ENCODE measurements at places on chromosomes 4 and X.

DNA sequence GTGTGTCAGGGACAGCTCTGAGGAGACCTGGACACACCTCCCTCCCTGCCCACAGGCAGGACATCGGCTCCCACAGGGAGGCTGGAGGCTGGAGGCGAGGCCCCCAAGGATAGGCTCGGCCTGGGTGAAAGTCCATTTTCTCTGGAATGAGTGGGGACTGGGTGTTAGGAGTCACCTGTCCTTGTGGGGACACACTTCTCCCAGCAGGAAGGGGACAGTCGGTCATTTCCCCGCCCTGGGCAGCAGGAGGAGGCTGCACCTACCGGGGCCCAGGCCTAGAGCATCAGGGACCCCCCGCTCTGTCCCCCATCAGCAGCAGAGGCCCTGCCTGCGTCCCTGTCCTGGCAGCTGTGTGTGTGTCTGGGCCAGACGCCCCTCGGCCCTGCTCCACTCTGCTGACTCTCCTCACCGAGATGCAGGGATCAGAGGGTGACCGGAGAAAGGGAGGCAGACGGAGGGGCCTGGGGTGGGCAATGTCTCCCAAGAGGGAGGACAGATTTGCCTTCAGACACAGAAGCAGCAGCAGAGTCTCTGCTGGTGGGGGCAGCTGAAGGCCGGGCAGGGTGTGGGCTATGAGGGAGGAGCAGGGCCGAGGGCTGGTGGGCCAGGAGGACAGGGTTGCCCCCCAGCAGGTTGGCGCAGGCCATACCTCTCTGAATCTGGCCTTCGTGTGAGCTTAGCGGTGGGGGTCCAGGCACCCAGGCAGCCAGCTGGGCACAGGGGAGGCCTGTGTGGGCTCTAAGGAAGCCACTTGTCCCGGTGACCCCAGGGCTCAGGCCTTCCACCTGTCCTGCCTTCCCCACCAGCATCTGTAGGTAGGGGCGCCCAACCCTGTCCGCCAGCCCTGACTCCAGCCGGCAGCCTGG is 125.7 kb upstream of the NKX1-1 start:
- no peak for DNase-seq

DNA sequence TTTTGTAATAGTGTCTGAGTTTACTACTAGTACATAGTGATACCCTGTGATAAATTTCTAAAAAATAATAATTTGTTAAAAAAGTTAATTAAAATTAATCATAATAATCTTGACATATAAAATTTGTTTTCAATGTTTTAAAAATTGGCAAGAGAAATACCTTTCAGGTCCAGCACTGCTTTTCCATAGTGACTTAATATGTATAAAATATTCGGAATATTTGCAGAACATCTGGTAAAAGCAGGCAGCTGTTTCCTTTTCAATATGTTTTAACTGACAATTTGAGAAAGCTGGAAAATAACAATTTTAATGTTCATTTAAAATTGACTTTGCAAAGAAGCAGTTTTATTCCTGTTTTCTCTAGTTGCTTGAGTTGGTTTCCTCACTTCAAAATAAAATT is 17.6 kb upstream of the GK2 start:
- no peak for DNase-seq

GRCh38 chrX:11080741-11081305 is 30.3 kb upstream of the HCCS start:
- DNase-seq = no peak

DNA sequence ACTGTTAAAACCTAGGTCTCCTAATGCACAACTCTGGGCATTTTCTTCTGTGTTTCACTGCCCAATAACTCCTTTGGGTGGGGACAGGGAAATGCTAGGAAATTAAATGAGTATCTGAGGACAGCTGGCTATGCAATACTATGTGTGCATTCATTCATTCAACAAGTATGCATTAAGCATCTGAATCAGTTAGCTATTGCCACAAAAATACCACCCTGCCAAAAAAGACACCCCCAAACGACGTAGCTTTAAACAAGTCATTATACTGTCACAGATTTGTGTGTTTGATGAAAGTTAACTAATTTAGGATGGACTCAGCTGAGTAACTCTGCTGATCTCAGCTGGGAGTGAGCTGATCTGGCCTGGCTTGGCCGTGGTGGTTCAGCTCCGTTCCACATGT is 29.8 kb upstream of the PTCHD1 start:
- DNase-seq = no peak

DNA sequence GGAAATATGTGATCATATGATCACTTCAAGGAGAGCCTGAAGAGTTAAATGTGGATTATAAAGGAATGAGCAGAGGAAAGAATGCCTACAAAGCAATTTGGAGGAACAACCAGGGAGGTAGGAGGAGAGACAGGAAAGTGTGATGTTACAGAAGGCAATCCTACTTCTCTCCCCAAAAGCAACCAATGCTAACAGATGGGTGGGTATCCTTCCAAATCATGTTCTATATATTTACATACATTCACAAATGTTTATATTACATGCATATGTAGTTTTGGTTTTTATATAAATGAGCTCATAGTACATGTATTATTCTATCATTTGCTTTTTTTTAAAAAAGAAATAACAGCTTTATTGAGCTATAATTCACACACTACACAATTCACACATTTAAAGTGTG is 56.0 kb downstream of the ZCCHC12 start:
- no peak for DNase-seq

DNA sequence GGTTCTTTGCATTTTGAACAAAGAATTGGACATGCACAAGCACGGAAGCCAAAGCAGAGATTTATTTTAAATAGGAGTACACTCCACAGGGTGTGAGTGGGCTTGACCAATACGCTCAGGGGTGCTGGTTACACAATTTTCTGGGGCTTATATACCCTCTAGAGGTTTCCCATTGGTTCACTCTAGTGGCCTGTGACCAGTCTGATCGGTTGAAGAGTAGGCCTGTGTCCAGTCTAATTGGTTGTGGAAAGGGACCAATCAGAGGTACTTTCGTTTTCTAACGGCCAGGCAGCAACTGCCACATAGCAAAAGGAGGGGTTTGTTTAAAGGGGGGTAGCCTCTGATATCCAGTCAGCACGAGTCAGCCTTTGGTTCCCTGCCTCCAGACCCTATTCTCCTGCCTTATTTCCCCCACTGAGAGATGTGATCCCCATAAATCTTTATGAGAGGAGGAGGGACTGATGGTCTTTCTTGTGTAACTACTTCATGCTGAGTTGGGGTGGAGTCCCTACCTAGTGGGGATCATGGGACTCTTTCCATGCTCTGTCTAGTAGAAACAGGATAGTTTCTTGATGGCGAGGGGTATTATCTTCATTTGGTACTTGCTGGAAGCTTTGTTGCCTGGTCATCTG is 11.3 kb upstream of the AREG start:
- no peak for DNase-seq

GRCh38 chrX:11751261-11751660 is 6.8 kb upstream of the MSL3 start:
- DNase-seq = no peak

GRCh38 chr4:114807357-114807756 is 208.8 kb downstream of the UGT8 start:
- DNase-seq = no peak
